ENCODE measurements at places on chromosomes 7 and 10.
A peak's percentile ranks its signal among the peaks of the same experiment; 100 is the strongest.

DNA sequence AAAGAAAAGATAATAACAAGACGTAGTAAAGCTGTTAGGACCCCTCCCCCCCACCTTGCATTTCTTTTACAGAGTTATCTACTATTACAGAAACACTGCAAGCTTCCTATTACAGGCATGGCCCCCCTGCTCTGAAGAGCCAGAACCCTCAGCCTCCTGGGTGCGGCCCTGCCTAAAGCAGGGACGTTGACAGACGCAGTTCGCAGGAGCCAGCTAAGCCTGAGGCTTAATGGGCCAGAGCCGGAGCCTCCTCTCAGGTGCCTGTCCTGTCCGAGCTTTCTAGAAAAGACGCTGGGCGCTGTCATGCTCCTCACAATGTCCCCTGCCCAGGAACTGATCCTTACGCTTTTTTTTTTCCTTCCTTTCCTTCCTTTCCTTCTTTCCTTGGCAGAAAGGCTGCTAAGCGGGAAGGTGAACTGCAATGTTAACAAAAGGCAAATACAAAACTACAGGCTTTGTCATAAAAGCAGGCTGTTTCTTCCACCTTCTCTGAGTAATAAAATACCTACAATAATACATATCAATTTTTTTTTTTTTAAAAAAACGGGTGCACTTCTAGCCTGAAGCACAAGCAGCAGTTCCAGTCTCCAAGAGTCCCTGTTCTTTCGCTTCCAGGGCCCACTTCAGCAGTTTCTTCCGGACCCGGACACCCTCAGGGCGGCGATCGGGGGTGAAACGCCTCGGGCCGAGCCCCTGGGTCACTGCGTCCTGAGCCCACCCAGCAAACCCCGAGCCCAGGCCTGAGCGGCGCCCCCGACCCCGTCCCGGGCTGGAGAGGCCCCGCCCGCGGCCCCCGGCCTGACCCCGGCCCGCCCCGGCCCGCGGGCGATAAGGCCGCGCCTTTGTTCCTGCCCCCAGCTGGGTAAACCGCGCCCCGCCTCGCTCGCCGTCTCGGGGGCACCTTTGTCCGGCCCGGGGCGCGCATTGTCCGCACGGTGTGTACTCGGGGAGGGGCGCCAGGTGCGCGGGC lies 11.2 kb downstream of the MNX1 start:
- DNase-seq: peak; percentile 70

DNA sequence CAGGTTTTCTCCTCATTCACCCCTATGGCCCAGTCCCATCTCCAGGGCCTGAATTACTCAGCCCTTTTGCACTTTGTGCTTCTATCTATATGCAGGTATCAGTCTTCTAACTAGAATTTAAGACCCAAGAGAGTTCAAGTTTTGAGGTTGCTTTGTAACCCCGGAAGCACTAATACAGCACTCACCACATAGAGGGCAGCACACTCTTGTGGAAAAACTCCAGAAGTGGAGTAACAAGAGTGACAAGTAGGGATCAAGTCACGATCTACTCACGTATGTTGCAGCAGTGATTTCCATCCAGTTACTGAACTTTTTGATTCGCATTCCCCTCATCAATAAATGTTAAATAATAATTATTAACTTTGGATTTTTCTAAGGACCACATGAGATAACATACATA lies 151.0 kb downstream of the CHCHD3 start:
- DNase-seq: no peak

DNA sequence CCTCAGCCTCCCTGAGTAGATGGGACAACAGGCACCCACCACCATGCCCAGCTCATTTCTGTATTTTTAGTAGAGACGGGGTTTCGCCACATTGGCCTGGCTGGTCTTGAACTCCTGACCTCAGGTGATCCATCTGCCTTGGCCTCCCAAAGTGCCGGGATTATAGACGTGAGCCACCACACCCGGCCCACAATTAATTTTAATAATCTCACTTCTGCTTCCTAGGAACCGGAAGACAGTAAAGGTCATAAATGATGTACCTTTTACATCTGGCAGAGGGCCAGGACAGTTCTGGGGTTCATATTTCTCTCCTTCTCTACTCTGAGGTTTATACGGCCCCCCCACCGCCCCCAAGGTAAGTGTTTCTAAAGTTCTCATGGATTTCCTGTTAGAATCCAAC lies 31.2 kb upstream of the AOAH start:
- DNase-seq: no peak

- DNase-seq: no peak
These were observed 8.4 kb downstream of the USP6NL start for GRCh38 chr10:11602919-11603523.

Measured in H1 (cell line).